ENCODE measurements at places on chromosomes 12 and 14.

DNA sequence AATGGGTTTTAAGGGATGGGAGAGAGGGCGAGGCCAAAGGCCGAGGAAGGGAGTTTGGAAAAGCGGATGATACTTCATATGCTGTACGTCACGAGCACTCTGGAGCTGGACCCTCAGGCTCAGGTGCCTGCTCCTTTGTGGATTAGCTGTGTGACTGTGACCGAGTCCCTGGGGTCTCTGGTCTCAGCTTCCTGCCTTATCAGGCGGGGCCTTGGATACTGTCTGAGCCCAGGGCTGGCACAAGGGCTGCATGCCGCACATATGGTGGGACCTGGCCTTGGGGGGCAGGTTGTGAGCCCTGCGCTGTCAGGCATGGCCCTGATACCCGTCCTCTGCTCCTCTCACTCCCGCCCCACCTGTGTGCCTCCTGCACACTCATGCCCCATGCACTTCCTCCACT lies 95.3 kb downstream of the ADGRD1 start:
- DNase-seq: no peak

DNA sequence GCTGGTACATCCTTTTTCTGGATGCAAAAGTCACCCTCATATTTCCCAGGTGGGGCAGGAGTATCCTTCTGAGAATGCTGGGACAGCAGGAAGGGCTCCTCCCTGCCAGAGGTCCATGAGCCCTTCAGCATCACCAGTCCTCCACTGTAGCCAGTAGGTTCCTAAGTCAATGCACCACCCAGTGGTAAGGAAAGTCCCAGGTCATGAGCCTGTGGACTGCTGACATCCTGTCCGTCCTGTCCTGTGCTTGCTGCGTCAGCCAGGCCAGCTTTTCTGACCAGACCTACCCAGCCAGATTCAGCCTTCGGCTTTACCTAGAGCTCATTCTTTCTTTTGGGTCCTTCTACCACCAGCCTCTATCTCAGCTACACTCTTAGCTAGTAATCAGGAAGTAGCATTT lies 23.0 kb upstream of the ACTN1 start:
- DNase-seq: no peak

DNA sequence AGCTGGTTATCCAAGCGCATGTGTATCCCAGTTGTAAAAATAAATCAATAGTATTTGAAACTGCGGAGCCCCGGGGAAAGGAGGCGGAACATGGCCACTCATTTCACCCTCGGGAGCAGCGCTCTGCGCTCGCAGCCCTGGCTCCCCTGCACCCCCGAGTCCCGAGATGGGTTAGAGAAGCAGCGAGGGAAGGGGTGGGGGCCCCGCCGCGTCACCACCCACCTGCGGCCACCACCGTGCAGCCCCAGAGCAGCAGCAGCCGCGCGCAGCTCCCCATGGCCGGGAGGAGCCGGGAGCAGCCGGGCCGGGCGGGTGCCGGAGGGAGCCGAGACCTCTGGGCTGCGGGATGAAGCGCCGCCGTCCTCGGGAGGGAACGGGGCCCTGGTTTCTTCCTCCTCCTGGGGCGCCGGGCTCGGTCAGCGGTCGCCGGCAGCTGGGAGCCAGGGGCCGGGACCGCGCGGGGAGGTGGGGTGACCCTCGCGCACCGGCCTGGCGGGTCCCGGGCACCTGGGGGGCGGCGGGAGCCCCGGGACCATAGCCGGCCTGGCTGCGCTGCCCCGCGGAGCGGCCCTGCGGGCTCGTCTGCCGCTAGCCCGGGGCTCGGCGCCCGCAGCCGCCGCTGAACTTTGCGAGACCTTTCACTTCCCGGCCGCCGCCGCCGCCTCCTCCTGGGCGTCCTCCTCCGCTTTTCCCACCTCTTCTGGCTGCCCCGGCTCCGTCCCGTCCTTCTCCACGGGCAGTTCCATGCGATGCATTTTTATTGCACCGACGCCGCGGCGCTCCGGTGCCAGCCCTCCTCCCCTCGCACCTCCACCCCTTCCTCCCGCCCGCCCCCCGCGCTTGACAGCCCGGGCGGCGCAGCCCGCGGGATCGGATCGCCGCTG lies at the start of gene NTN4:
Gene NTN4, minus strand, starts transcription at position 732 of the 884 bp plus-strand sequence. Its CDS starts 455 bp downstream, at position 277.
- DNase-seq: no peak

GRCh38 chr12:56947633-56948456 lies 9.6 kb downstream of the RDH16 start:
- no peak for DNase-seq

DNA sequence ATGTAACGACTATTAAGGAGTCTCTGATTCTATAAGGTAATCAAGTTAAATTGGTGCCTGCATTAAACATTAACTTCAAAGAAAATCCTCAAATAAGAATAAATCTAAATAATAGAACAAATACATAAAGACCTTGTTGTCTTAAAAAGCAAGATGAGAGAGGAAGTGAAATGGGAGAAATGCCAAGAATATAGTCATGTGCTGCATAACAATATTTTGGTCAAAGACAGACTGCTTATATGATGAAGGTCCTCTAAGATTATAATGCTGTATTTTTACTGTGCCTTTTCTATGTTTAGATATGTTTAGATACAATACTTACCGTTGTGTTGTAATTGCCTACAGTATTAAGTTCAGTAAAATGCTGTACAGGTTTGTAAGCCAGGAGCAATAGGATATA lies 213.6 kb downstream of the C12orf42 start:
- no peak for DNase-seq

DNA sequence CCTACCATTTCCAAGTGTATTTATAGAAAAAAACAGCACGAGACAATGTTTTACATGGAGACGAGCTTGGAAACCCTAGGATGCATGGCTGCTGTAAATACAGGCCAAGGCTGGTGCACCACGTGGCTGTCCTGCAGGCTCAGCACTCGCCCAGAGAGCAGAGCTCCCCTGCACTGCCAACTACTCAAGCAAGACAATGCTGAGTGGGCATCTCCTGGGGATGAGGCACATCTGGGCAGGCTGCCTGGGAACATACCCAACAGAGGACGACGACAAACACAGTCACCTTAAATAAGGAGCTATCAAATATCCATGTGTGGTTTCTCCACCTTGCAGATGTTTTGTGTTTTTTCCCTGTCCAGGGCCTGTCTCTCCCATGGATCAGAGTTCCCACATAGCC lies 128.3 kb upstream of the PRMT8 start:
- no peak for DNase-seq

- no peak for DNase-seq
Observed at GRCh38 chr12:19894803-19895202, 455.5 kb downstream of the AEBP2 start.

- DNase-seq: no peak
Observed at GRCh38 chr12:109946913-109947312, 46.8 kb downstream of the TCHP start.

GRCh38 chr12:87198181-87198580 lies 831.0 kb downstream of the C12orf50 start:
- DNase-seq: no peak

GRCh38 chr12:20946732-20947131 lies 136.2 kb downstream of the SLCO1B3 start:
- DNase-seq: no peak

DNA sequence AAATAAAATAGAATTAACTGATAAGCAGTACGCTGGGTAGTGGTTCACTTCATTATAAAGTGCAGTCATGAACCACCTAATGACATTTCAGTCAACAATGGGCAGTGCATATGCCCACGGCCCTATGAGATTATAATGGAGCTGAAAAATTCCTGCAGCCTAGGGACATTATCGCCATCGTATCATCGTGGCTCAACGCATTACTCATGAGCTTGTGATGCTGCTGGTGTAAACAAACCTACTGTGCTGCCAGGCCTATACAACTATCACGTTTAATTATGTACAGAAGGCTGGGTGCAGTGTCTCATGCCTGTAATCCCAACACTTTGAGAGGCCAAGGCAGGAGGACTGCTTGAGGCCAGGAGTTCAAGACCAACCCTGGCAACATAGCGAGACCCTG lies 62.3 kb upstream of the TMEM263 start:
- no peak for DNase-seq

DNA sequence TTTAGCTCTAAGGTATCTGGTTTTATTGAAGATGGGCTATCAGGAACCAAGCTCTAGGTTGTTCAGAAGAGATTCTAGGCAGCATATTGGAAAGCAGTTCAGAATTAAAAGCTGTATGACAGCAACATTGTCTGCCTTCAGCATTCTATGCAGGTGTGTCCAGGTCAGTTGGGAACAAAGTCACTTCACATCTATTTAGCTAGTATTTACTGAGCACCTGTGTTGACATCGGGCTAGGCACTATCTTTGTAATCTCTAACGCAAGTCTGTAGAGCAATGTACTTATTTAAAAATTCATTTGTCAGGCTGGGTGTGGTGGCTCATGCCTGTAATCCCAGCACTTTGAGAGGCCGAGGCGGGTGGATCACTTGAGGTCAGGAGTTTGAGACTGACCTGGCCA lies 6.8 kb upstream of the EID3 start:
- DNase-seq: no peak

DNA sequence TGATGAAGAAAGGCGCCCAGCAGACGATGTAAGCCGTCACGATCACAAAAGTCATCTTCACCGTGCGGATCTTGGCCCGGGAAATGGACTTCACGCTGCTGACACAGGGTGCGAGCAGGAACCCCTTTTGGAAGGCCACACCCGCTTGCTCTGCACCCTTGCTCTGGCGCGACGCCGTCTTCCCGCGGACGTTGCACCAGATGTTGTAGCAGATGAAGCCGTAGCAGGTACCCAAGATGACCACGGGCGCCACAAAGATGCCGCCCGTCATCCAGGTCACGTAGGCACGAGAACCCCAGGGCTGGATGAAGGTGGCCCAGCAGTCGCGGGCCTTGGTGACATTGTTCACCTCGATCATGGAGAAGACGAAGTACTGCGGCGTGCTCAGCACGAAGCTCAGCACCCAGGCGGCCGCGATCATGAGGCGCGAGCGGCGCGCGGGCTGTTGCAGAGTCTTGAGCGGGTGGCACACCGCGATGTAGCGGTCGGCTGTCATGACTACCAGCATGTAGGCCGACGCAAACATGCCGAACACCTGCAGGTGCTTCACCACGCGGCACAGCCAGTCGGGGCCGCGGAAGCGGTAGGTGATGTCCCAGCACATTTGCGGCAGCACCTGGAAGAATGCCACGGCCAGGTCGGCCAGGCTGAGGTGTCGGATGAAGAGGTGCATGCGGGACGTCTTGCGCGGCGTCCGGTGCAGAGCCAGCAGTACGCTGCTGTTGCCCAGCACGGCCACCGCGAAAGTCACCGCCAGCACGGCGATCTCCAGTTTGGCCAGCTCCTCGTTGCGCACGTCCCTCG lies 890 bp downstream of the AVPR1A start:
- DNase-seq: no peak

DNA sequence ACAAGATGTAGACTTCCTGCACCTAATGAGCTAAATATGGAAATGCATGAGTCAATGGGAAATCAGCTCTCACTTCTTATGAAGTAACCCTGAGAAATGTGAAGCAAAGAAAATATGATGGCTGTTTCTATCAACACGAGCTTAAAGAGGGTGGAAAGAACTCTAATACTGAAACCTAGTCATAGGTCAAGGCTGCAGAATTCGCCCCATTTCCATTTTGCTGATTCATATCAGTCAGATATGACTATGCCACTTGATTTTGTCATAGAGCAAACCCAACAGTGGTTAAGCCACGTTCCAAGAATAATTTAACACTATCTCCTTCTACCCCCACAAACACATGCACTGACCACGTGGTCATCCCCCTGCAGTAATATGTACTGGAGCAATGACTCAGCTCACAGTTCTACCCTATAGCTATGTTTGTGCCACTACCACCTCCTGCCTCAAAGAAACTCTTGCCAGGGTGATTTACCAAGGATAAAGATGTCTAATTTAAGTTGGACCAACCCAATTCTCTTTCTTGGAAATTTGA lies 157.5 kb downstream of the TMTC3 start:
- DNase-seq: no peak

DNA sequence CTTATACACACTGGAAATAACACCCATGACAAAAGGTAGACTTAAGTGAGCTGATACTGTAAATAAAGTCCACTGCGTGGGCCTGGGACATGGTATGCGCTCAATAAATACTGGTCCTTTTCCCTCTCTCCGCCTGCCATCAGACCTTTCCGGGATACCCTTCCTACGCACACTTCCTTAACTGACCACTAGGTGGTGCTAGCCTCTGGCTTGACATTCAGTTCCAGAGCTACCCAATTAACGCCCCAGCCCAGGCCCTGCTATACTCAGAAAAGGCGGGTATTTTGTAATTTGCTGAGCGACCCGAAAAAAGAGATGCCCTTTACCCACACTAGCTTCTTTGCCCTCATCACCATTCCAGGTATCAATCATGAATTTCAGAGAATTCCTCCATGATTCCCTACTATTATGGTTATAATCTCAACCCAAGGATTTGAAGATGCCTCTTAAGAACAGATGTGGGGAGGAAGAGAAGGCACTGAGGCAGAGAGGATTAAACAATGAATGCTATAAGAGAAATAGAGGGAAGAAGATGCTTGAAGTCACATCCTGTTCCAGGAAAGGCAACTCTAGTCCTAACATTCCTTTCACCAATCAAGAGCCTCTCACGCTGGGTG lies 3.9 kb upstream of the LRP1 start:
- DNase-seq: peak; percentile 61

- peak; percentile 9 for DNase-seq
Observed at GRCh38 chr12:6200256-6201212, at the start of gene CD9. Gene CD9, plus strand, starts transcription at chr12:6200400. Its CDS starts 100 bp downstream, at chr12:6200500.

GRCh38 chr12:108773798-108774788 lies 42.8 kb upstream of the CORO1C start:
- no peak for DNase-seq

- no peak for DNase-seq
Observed at GRCh38 chr12:124017064-124017463, 44.0 kb downstream of the ZNF664 start.

DNA sequence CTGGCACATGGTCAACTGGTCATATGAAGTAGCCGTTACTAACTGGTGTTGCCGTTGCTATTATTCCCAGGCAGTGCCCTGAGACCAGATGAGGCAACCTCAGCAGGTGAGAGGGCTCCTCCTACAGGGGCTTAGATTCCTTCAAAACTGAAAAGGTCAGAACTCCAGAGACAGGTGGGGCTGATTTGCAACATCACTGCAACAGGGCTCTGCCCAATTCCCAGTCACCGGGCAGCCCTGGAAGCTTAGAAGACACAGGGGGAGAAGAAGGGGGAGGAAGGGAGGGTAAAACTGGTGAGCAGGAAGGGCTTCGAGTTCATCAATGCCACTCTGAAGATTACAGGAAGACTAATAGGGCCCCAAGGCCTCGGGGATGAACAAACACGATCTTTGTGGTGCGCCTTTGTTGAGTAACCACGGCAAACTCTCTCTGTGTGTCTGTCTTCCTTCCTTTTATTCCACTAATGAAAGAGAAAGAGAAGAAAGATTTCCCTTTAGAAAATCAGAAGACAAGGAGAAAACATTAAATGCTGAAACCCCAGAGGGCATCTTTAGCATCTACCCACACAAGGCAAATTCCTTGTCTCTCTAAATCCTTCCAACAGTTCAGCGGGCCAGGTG lies 749.1 kb upstream of the TBX3 start:
- no peak for DNase-seq

- DNase-seq: no peak
Observed at GRCh38 chr14:75022655-75023054, 19.9 kb downstream of the EIF2B2 start.

GRCh38 chr12:53577941-53578352 lies 48.2 kb downstream of the ATF7 start:
- no peak for DNase-seq
